Activated CD4-positive, CD25-positive, alpha-beta regulatory T cell treated with anti-CD3 and anti-CD28 coated beads, Interleukin-2, amount 50 U/mL, for 72 hours (primary cell): ENCODE measurements at places on chromosomes 11 and 22.

DNA sequence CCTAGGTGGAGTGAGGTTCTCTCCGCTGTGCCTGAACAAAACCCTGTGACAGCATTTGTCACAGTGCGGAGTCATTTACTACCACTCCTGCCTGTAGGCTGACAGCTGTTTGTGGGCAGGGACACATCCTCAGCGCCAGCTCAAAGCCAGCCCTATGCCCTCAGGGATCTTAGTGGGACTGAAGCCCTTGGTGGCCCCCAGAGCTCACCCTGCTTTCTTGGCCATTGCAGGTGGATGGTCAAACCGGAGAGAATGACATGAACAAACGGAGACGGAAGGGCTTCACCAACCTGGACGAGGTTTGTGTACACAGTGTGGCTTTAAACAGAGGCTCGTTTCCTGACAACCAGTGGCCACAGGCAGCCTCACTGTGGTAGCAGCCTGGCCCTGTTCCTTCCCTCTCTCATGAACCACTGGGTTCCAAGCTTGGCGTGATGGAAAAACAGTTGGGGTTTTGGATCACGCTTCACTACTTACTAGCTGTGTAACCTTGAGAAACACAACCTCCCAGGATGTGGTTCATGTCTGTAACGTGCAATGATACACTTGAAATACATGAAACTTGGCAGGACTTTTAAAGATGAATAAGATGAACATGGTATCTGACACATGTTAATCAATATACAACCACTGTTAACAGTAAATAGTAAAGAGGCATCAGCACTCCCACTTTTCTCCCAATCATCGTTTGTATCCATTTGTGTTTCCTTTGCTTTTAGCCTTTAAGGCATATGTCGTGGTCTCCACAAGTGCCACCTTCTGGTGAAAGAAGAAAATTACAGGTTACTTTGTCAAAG lies 125.8 kb downstream of the MICAL2 start:
- DNase-seq: peak; percentile 48

GRCh38 chr11:1308743-1309497 lies 512 bp downstream of the TOLLIP start:
- DNase-seq: no peak

DNA sequence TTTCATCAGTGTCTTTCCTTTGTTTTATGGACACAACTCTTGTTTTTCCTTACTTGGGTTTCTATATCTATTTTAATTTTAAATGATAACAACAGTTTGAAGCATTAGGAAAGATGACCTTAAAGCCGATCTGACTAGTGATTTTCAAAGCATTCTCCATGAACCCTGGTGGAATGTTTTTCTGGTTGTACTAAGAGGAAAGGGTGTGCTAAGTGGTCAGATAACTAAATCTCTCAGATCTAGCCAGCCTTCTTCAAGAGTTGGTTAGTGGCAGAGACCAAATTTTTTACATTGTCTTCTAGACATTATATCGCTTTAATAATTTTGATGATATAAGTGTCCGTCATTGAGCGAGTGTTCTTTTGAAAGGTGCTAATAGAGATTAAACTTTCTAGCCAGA lies 134.4 kb downstream of the METTL15 start:
- DNase-seq: no peak

- DNase-seq: no peak
Measured at GRCh38 chr11:96391698-96392307, 2.0 kb downstream of the JRKL start.

GRCh38 chr22:29310863-29311339 lies 4.5 kb downstream of the GAS2L1 start:
- DNase-seq: no peak

DNA sequence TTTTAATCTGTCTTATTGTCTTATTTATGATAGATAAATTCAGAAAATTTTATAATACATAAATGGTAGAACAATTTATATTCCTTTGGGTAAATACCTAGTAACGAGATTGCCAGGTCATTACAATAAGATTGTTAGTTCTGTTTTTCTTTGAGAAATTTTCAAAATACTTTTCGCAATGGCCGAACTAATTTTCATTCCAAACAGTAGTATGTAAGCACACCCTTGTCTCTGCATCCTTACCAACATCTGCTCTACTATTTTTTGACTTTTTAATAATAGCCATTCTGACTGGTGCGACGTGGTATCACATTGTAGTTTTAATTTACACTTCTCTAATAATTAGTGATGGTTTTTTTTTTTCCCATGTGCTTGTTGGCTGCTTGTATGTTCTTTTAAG lies 351.4 kb upstream of the LUZP2 start:
- DNase-seq: no peak

DNA sequence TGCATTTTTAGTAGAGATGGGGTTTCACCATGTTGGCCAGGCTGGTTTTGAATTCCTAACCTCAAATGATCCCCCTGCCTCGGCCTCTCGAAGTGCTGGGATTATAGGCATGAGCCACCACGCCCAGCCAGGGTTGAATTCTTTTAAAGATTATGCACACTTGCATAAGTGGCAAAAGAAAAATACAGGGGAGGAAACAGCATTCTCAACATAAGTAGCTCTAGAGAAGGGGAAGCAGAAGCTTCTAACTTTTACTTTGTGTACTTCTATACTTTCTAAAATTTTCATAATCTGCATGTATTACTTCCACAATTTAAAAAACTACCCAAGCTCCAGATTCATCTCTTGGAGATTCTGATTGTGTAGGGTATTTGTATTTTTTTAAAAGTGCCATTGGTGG lies 108.0 kb downstream of the SLC1A2 start:
- no peak for DNase-seq

DNA sequence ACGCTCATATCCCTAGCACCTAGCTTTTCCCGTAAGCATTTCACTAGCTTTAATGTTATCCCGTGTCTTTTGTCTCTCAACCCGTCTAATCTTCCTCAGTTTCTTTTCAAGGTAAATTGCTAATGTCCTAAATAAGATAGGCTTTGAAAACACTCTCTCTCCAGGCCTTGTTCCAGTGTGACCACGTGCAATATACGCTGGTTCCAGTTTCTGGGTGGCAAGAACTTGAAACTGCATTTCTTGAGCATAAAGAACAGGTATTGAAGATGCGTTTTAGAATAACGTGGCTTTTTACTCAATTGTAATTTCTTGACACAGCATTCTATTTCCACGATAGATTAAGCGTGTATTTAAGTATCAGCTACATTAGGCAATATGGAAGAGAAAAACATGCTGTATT lies 1.1 kb downstream of the CDC45 start:
- no peak for DNase-seq

DNA sequence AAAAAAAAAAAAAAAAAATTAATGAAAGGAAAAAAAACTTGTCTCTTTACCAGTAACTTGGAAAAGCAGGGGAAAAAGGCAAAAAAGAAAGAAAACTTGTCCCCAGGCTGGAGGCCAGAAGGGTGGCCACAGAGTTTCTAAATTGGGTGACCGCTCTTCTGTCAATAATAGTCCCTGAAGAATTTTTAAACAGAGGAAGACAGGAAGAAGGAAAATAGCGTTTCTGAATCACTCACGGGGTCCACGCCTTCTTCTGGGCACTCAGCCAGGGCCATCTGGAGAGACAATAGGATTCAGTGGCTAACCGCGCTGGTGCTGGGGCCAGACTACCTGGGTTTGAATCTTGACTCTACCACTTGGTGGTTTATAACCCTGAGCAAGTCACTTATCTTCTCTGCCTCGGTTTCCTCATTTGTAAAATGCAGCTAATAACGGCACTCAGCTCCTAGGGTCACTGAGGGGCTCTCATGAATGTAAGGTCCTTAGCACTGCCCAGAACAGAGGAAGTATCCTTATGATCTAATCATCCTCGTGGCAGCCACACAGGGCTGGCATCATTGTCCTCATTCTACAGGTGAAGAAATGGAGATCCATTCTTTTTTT lies 7.0 kb downstream of the C11orf86 start:
- no peak for DNase-seq

- DNase-seq: no peak
Measured at GRCh38 chr11:57306161-57306876, 18.4 kb downstream of the TNKS1BP1 start.

DNA sequence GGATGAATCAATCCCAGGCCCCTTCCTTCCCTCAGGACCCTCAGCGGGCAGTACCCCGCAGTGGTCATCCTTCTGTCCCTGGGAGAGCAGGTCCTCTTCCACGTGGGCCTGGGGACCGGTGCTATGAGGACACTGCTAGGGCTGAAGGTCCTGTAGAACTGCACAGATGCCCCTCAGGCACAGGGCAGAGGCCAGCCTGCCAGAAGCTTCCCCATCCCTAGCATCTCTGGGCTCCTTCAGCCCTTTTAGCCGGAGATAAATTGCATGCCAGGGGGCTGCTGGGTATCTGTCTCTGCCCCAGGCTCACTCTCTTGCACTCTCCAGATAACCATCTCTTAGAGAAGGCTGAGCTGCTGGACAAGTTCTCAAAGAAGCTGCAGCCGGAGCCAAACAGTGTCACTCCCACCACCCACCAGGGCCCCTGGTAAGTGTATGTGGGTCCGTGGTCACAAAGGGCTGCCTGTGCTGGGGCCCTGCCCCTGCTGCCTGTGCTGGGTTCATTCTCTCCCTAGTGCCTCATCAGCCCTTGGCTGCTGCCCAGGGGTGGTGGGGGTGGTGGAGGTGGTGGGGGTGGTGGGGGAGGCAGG lies 2.3 kb downstream of the ATG16L2 start:
- DNase-seq: no peak

DNA sequence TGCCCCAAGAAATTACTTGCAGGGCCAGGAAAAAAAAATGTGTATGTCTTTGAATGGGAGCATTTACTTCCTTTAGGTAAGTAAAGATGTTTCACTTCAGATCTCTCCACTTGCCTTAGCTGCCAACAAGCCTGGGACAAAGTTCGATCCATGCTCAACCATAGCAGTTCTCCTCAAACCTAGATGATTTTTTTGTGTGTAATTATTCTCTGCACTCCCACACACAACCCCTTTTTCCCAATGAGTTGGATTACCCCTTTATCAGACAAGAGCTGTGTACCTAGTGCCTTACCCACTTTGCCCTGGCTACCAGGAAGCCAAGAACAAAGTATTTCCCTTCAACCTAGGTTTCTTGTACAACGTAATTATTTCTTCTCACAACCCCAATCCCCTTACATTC lies 35.6 kb downstream of the TPBGL start:
- peak; percentile 4 for DNase-seq

GRCh38 chr11:63882555-63883242 lies 34.3 kb downstream of the RCOR2 start:
- DNase-seq: no peak

DNA sequence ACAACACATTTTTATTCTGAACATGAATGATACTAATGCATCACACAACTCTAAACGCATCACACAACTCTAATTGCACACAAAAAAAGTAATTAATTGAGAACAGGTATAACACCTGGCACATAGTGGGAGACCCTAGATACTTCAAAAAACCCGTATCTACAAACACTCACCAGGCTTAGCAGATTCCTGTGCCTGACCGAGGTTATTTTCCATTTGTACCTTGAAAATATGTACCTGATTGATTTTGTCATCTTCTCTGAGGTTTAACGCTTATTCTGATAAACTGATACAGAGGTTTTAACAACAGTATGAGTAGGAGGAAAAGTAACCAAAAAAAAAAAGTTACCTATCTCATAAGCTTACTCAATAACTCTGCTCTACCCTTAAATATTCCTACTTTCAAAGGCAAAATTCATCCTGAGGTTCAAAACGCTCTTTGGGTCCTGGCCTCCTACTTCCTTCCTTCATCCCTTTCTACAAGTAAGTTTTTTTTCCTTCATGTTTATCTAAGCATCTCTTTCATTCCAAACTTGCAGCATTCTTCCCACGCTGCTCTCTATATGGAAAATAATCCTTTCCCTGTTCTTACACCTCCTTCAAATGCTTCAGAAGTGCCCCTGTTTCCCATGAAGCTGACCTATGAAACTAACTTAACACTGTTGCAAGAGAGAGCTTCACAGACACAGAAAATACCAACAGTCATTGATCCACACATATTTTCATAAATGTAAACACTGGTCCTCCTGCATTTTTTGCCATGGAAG lies 73.3 kb downstream of the ETS1 start:
- no peak for DNase-seq

- peak; percentile 34 for DNase-seq
Measured at GRCh38 chr11:106087815-106088435, 10.5 kb downstream of the AASDHPPT start.

DNA sequence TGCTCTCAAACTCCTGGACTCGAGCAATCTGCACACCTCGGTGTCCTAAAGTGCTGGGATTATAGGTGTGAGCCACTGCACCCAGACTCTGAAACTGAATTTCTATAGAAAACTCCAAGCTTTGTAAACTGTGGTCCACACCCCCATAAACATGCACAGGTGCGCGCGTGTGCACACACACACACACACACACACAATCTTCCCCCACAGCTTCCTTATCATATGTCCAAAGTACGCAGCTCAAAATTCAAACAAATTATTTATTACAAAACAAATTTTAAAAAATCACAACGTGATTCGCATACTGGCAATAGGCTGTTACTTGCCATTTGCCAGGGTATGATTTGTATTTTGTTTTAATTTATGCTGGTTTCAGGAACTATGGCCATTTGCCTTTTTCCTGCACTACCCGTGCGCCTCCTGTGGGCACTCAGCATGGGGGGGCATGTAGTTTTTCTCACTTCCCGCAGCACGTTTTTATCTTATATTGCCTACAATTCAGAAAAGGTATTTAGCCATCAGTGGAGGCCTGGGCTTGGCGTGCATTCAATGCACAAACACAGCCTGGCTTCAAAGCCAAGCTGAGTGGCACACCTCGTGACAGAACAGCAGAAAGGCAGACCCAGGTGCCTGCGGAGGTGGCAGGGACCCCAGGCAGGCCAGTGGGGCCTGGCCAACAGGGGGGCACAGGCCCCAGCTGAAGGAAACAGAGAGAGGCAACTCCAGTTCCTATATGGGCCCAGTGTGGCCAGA lies 10.8 kb upstream of the SNX32 start:
- no peak for DNase-seq

GRCh38 chr11:58863697-58864096 lies 19.2 kb upstream of the GLYATL2 start:
- DNase-seq: no peak

DNA sequence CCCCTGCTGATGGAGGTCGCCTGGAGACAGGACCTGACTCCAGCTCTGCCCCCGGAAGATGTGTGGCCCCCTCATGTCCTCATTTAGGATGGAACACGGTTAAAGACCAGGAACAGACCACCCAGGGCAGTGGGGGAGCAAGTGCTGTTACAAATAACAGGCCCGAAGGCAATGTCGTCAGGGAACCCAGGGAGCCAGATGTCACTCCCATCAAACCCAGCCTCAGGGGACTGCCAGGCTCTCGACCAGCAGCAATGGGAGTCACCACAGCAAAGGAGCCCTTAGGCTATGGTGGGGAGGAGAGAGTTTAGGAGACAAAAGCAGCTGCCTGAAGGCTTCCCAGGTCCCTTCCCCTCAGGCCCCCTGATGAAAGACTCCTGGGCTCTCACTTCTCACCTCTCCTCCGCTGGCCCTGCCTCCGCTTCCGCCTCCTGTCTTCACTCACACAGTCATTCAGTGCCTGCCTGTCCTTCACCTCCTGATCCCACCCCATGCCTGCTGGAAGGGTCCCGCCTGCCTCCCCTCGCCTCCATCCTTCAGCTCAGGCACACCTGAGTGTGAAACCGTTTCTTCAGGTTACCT lies 4.4 kb downstream of the RPS19BP1 start:
- DNase-seq: no peak
